GF-D8 (cell line): ENCODE measurements at places on chromosomes 4 and X.

- no peak for DNase-seq
These were observed 31.4 kb upstream of the SLC25A31 start for GRCh38 chr4:127698789-127699200.

GRCh38 chr4:140641789-140642439 lies 73.2 kb upstream of the UCP1 start:
- no peak for DNase-seq

- DNase-seq, result no peak
These were observed 651 bp downstream of the UCHL1 start for GRCh38 chr4:41257257-41257901.

DNA sequence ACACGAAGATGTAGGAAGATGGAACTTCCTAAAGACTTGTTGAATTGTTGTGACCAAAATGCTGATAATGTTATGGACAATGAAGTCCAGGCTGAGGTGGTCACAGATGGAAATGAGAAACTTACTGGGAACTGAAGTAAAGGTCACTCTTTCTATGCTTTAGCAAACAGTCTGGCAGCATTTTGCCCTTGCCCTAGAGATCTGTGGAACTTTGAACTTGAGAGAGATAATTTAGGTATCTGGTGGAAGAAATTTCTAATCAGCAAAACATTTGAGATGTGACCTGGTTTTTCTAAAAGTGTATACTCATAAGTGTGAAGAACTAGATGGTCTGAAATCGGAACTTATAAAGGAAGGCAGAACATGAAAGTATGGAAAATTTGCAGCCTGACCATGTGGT lies 1785.9 kb downstream of the PCDH7 start:
- no peak for DNase-seq
